ENCODE measurements at places on chromosomes 4 and X. TPM values are rescaled to one million over a fixed set of nuclear protein-coding genes. Genes with fewer than 3 reads are reported as not detected.

The ITGB1BP2 gene
- 3.8 TPM for total RNA-seq

GRCh38 chr4:83605744-83606172 lies 69.8 kb downstream of the GPAT3 start:
- H3K36me3 ChIP-seq = no peaks in the 10 kb centered on the region
- no peaks in the 10 kb centered on the region for H3K4me1 ChIP-seq
- H3K27ac ChIP-seq = no peak overlapping the region
- no peak overlapping the region for H3K4me3 ChIP-seq
- no peak for DNase-seq
- H3K27me3 ChIP-seq = no peaks in the 10 kb centered on the region

- peaks cover 14% of the 10 kb centered on the region for H3K4me1 ChIP-seq
- H3K27me3 ChIP-seq = no peaks in the 10 kb centered on the region
- peak overlapping the region; percentile 41 for H3K27ac ChIP-seq
- DNase-seq = peak; percentile 57
- H3K36me3 ChIP-seq = no peaks in the 10 kb centered on the region
- H3K4me3 ChIP-seq = peak overlapping the region; percentile 20
These were observed 16.0 kb downstream of the CCNQ start for GRCh38 chrX:153582896-153583295.

The MAGEB2 gene
- total RNA-seq = not detected

The ATP8A1 gene
- total RNA-seq = 66.8 TPM

GRCh38 chrX:8811611-8812010 lies 10.4 kb upstream of the FAM9A start:
- no peaks in the 10 kb centered on the region for H3K4me1 ChIP-seq
- no peaks in the 10 kb centered on the region for H3K27me3 ChIP-seq
- no peak overlapping the region for H3K4me3 ChIP-seq
- no peak for DNase-seq
- H3K36me3 ChIP-seq = no peaks in the 10 kb centered on the region

GRCh38 chrX:72117636-72118210 lies 14.0 kb downstream of the RTL5 start:
- DNase-seq = no peak
- no peaks in the 10 kb centered on the region for H3K36me3 ChIP-seq
- H3K4me1 ChIP-seq = peaks cover 23% of the 10 kb centered on the region
- H3K4me3 ChIP-seq = no peak overlapping the region
- no peaks in the 10 kb centered on the region for H3K27me3 ChIP-seq

- no peaks in the 10 kb centered on the region for H3K4me1 ChIP-seq
- H3K27me3 ChIP-seq = no peaks in the 10 kb centered on the region
- no peak for DNase-seq
- H3K36me3 ChIP-seq = no peaks in the 10 kb centered on the region
These were observed 8.5 kb upstream of the PTTG2 start for GRCh38 chr4:37951461-37952352.

- H3K4me3 ChIP-seq = no peak overlapping the region
- no peaks in the 10 kb centered on the region for H3K27me3 ChIP-seq
- DNase-seq = no peak
- no peaks in the 10 kb centered on the region for H3K36me3 ChIP-seq
- no peak overlapping the region for H3K27ac ChIP-seq
These were observed 736.7 kb upstream of the PRKX start for GRCh38 chrX:4450177-4450576.

DNA sequence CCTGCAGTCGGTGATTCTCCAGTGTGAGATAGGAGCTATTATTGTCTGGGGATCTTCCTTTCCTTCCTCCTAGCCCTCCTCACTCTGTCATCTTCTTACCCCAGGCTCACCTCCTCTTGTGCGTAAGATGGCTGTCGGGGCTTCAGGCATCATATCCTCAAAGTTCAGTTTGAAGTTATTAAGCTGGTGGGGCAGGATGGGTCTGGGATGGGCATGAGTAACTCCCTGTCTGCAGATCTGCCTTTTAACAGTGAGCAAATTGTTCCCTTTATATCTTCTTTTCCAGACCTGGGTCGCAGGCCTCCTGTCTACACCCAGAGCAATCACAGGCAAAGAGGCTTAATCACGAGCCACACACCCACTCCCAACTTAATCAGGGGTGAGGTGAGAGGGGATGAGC lies 900 bp upstream of the MTMR1 start:
- peak overlapping the region; percentile 72 for H3K4me3 ChIP-seq
- no peaks in the 10 kb centered on the region for H3K27me3 ChIP-seq
- peaks cover 32% of the 10 kb centered on the region for H3K4me1 ChIP-seq
- no peaks in the 10 kb centered on the region for H3K36me3 ChIP-seq

GRCh38 chr4:27791640-27792039 lies 931.0 kb downstream of the STIM2 start:
- no peak overlapping the region for H3K4me3 ChIP-seq
- no peak for DNase-seq

DNA sequence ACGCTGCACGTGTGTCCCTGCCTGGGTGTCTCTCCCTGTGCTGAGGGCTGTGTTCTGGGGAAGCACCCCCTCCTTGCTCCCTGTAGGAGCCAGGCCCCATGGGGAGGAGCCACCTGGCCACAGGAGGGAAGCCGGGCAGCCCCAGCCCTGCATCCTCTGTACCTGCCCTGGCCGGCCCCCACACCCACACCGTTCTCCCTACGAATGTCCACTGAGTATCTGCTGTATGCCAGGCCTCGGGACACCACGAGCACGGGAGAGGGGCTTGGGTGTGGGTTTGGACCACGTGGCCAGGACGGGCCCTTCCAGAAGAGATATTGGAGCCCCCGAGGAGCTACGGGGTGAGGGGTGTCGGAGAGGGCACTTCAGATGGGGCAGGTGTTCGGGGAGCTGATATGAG lies 6.3 kb downstream of the FGFRL1 start:
- H3K27me3 ChIP-seq = no peaks in the 10 kb centered on the region
- H3K27ac ChIP-seq = no peak overlapping the region
- DNase-seq = no peak
- no peaks in the 10 kb centered on the region for H3K36me3 ChIP-seq
- H3K4me1 ChIP-seq = no peaks in the 10 kb centered on the region

DNA sequence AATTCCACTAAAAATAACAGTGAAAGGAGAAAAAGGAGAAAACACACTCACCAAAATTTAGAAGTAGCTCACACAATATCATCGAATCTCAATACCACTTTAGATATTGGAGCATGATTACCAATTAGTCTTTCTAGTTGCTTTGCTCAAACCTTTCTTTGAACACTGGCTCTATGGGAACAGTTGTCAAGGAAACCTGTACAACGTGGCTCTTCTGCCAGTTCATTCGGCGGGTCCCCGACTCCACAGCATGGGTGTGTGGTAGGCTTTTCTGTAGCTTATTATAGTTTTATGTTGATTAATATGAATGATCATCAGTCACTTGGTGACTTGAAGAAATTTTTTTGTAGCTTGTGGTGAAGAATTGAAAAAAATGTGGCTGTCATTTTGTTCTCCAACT lies 50.2 kb upstream of the TMEM150C start:
- no peaks in the 10 kb centered on the region for H3K27me3 ChIP-seq
- H3K4me3 ChIP-seq = no peak overlapping the region
- no peak overlapping the region for H3K27ac ChIP-seq
- no peaks in the 10 kb centered on the region for H3K36me3 ChIP-seq
- no peak for DNase-seq
- H3K4me1 ChIP-seq = no peaks in the 10 kb centered on the region

The ADD1 gene
- 298 TPM for total RNA-seq

The MSX1 gene
- total RNA-seq = not detected

DNA sequence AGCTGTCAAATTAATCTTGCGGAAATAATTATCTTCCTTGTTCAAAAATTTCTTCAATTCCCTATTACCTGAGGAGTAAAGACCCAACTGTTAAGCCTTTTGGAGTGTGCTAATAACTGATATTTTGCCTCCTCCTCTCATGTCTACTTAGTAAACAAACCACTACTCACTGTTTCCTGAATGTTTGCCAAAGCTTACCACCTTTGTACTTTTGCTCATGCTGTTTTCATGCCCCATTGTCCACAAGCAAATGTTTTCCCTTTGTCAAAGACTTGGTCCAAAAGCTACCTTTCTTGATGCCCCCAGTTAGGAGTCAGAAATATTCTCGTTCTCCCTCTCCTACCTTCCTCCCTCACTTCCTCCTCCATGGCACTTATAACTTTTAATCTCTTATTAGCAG lies 226.1 kb downstream of the ENOX2 start:
- no peak overlapping the region for H3K27ac ChIP-seq
- no peaks in the 10 kb centered on the region for H3K4me1 ChIP-seq
- H3K4me3 ChIP-seq = no peak overlapping the region

The MAGEA11 gene
- total RNA-seq = not detected

The SPANXB1 gene
- total RNA-seq = not detected

DNA sequence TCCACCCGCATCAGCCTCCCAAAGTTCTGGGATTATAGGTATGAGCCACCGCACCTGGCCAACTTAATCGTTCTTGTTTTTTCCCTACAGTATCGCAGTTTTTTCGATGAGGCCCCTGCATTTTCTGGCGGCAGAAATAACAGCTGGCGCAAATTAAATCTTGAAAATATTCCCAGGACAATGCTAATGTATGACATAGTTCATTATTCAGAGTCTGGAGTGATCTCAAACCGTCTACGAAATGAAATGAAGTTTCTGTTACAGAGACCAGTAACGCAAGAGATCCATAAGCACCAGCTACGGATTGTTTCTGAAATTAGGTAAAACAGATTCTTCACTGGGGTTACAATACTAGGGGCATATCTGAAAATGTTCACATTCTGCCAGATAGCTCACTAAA lies 27.3 kb downstream of the CXorf58 start:
- H3K27me3 ChIP-seq = no peaks in the 10 kb centered on the region
- H3K36me3 ChIP-seq = no peaks in the 10 kb centered on the region
- no peak for DNase-seq

DNA sequence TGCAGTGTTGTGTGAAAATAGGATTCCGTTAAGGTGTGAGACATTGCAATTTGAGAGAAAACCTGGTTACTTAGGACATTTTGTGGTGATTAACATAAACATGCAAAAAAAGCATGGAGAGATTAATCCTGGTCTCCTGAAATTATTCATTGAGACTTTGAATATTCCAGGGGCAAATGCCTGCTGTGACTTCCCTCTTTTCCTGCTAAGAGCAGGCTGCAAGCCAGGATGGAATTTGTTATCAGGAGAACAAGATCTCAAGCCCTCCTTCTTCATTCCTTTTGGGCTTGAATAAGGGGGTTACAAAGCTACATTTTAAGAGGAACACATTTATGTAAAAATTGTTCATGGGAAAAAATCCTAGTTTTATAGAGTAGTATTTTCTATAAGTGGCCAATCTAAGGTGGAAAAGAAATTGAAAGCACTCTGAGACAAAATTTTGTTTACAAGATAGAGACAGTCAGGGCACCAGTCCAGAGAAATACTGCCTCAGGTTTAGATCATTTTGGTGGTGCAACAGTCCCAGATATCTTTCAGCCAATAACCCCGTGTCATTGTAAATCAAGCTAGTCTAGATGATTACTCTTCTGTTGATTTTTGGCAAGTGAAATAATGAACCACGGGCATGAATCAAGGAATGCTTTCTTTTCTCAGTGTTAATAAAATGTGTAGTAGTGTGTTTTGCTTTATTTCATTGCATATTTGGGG lies 1528.3 kb upstream of the AGA start:
- H3K4me3 ChIP-seq = no peak overlapping the region
- no peak for DNase-seq
- no peak overlapping the region for H3K27ac ChIP-seq
- no peaks in the 10 kb centered on the region for H3K36me3 ChIP-seq

The LGI2 gene
- not detected for total RNA-seq

DNA sequence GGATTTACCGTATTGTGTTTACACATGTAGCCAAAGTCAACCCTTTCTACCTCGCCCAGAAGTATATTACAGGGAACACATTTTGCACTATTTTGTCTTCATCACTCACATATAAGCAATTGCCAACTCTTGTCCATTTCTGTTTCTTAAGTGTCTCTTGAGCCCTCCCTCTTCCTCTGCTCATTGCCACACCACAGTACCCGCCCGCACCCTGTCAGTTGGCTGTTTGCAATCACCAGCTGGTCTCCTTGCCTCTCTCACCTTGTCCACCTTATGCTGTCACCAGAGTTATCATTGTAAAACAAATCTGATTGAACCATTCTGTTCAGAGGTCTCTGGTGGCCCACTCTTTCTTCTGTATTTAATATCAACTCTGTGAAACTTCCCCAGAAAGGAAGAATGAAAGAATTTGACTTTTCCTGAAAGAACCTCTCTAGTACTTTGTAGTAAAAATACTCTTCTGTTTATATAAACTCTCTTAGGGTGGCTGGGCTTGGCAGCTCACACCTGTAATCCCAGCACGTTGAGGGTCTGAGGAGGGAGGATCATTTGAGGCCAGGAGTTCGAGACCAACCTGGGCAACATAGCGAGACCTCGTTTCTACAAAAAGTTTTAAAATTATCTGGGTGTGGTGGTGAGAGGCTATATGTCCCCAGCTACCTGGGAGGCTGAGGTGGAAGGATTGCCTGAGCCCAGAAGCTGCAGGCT lies 50.2 kb downstream of the ING2 start:
- H3K27ac ChIP-seq = no peak overlapping the region
- no peaks in the 10 kb centered on the region for H3K4me1 ChIP-seq
- DNase-seq = no peak
- H3K36me3 ChIP-seq = no peaks in the 10 kb centered on the region
- H3K27me3 ChIP-seq = no peaks in the 10 kb centered on the region

DNA sequence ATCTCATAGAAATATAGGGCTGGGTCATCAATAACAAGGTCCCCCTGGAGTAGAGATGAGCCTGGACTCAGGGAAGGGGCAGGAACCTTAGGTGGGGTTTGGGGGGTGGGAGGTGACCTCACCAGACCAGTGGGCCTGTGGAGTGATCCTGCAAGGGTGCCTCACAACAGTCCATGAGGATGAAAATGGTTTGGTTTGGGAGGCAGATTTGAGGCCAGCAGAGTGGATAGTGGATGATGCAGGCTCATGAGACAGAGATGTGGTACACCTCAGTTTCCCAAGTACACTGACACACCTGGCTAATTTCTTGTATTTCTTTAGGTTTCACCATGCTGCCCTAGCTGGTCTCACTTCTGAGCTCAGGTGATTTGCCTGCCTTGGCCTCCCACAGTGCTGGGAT lies 18.1 kb upstream of the TRIM60 start:
- no peaks in the 10 kb centered on the region for H3K4me1 ChIP-seq
- no peak overlapping the region for H3K27ac ChIP-seq
- H3K4me3 ChIP-seq = no peak overlapping the region
- no peaks in the 10 kb centered on the region for H3K36me3 ChIP-seq
- H3K27me3 ChIP-seq = no peaks in the 10 kb centered on the region
- no peak for DNase-seq

The PHOX2B gene
- not detected for total RNA-seq

DNA sequence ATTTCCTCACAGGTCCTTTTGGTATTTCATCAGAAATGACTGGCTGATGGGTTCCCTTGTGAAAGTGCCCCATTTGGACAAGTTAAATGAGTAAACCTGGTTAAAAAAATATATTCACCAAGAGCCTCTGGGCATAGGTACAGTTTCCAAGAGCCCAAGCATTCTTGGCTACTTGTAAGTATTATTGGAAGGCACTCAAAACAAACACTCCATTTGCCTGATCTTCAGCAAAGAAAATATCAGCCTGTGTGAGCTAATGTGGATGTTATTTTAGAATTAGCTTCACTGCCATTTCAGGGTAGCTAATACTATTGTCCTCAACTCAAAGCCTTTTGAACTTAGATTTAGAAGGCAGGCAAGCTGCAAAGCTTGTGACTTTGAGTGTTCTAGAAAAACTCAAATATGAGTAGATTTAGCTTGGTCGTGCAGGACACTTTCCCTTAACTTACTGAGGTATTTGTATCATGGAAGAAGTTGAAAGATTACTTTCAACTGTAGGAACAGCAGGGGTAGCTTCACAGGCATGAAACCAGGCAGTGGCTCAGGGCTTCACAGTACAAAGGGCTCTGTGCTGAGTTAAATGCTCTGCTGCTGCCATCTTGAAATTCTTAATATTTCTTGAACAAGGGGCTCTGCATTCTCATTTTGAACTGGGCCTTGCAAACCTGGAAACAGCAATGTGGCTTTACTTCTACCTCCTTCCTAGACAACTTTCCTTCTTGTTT lies 177.2 kb downstream of the AMELX start:
- no peaks in the 10 kb centered on the region for H3K27me3 ChIP-seq

The TRIML1 gene
- not detected for total RNA-seq

Measured in naive thymus-derived CD4-positive, alpha-beta T cell (primary cell).